ENCODE measurements at places on chromosomes 7 and 10.

GRCh38 chr7:147803151-147803550, 787.4 kb upstream of the C7orf33 start:
- no peak for DNase-seq

DNA sequence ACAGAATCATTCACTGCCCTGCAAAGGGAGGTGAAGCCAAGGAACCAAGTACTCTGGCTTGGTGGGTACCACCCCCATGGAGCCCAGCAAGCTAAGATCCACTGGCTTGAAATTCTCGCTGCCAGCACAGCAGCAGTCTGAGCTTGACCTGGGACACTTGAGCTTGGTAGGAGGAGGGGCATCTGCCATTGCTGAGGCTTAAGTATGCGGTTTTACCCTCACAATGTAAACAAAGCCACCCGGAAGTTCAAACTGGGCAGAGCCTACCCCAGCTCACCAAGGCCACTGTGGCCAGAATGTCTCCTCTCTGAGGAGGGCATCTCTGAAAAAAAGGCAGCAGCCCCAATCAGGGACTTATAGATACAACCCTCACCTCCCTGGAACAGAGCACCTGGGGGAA, 1050.0 kb upstream of the GHITM start:
- DNase-seq: no peak

GRCh38 chr10:89793649-89794254, 92.4 kb downstream of the KIF20B start:
- DNase-seq: no peak

GRCh38 chr7:54596747-54597146, 54.6 kb downstream of the VSTM2A start:
- DNase-seq: no peak

DNA sequence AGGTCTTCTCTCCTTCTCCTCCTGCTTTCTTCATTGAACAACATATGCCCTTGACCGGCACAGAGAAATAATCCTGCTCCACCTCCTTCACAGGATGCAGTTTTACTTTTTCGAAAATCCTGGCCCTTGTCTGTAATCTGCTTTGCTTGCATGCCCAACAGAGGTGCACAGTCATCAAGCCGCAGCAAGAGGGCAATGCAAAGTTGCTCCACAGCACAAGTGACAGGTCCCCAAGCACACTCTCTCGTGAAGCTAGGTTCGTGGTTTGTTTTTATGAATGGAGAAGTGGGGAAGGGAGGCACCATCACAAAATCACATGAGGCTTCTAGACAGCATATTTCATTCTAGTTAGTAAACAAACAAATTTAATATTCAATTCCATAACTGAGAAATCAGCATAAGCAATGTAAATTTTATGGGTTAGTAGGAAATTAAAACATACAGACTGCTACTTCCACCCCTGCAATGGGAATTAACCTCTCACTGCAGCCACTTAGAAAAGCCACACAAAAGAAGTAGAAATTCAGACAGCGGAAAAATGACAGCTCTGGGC, 178.8 kb downstream of the TPK1 start:
- DNase-seq: no peak

- DNase-seq: no peak
Observed at GRCh38 chr7:117171106-117171505, 151.8 kb downstream of the WNT2 start.

GRCh38 chr10:124739986-124740368, 4.2 kb downstream of the FAM53B start:
- DNase-seq: no peak

- DNase-seq: no peak
Observed at GRCh38 chr10:4399556-4399955, 426.5 kb upstream of the AKR1E2 start.

DNA sequence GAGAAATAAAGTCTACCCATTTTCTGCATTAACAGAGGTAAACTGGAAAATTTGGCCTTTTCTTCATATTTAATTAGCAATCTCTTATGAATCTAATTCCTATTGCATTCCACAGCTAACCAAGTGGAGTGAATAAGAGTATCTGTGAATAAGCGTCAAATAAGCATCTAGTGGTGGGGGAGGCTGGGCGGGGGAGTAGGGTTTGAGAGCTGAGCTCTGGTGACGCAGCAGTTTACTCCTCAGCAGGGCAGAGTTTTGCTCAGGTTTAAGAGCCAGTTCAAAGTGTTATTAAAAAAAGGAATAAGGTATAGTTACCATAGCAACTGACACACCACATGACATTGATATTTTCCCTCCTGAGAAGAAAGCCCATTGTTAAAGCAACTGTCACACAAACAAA, 1346.8 kb upstream of the CELF2 start:
- no peak for DNase-seq

DNA sequence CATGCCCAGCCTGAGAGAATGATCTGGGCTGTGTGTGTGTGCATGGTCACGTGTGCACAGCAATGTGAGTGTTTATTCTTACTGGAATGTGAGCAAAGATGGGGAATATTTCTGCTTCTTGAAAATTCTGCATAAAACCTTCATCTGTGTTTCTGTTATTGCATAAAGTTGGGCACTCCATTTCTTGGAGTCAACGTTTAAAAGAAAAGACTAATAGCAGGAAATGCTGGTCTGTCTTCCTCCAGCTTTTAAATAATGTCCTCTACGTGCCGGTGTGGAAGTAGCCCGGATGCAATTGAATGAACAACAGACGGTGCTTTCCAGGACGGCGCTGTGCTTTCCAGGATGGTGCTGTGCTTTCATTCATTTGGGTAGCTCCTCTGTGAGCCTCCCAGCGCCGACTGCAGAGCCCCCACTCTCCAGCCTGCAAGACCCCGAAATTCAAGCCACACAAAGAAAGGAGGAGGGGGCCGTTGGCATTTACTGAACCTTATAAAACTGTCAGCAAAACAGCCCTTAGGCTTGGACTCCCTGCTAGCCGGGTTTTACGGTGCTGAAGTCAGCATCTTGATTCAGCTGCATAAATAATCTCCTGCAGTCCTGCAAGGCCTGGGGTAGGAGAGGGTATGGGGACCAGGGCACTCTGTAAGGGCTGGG, 158.2 kb upstream of the PRKCQ start:
- no peak for DNase-seq

- no peak for DNase-seq
Observed at GRCh38 chr10:79248341-79249185, 98.7 kb upstream of the PPIF start.

- DNase-seq: peak; percentile 91
Observed at GRCh38 chr7:129825209-129825970, 127.4 kb downstream of the UBE2H start.

DNA sequence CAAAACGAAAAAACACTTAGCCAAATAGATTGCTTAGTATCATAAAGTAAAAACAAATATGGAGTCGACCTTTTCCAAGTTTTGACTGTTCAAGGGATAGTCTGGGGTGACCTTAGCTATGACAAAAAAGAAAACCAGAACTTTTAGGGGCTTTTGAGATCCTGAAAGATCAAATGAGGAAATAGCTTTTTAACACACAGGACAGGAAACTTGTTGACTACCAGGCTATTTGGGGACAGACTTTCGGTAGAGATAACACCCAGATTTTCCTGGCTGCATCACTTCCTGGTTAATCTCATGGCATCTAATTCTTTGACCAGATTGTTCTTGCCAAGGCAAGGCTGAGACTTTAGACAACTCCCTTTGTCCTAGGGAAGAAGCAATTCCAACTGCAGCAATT, 34.5 kb upstream of the EGR2 start:
- no peak for DNase-seq

- DNase-seq: no peak
Observed at GRCh38 chr10:72694476-72695369, 2.8 kb downstream of the MCU start.

- no peak for DNase-seq
Observed at GRCh38 chr7:149854611-149855360, 16.6 kb downstream of the ZNF862 start.

DNA sequence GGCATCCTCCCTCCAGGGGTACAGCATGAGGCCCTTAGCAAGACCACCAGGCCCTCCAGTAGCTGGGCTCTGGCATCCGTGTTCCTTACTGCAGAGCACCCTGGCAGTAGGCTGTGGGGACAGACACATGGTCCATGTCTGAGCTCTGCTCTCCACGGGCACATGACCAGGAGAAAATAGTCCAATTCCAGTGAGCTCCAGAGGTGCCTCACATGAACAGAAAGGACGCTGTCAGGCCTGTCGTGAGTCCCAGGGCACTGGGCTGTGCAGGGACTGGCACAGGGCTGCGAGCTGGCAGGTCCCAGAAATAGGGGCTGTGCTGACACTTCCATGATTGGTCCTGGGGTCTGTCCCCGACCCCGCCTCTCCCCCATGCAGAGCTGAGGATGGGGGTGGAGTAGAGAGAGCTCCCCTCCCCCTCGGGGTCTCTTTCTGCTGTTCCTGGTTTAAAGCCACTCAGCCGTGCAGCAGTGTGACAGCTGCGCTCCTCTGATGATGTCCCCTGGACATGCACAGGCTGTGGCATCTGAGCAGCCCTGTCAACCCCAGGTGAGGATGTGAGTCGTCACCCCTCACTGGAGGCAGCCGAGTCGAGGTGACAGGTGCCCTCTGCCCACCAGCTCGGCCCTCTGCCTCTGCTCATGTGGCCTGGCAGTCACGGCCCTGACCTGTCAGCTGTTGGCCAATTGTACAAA, 25.2 kb upstream of the ZNF488 start:
- DNase-seq: no peak

DNA sequence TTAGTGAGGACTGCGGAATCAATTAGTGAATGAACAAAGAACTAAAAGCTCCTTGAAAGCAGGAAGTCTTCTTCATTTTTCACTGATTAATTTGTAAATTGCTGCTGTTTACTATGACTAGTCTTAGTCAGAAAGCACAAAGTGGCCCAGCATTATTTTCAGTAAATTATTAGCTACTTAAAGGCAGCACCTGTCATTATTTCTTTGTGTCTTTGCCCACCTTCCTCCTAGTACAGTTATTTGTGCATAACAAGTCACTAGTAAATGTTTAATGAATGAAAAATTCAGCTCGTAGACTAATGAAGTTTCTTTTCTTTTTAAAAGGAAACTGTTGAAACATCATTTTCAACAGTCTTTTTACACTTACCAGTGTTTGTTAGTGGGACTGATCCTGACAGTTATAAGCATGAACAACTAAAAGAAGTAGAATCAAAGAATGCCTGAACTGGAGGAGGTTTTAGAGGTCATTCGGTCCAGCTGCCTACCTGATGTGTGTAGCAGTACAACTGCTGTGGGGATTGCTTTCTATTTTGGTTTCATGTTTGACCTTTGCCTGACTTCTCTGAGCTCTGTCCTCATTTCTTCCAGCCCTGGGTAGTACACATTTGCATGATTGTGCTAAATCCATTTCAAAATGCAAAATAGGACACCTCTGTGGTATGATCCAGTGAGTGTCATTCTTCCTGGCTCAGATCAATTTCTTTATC, 140.0 kb upstream of the PHYHIPL start:
- DNase-seq: no peak

GRCh38 chr7:148299350-148300276, 291.0 kb upstream of the C7orf33 start:
- DNase-seq: no peak

DNA sequence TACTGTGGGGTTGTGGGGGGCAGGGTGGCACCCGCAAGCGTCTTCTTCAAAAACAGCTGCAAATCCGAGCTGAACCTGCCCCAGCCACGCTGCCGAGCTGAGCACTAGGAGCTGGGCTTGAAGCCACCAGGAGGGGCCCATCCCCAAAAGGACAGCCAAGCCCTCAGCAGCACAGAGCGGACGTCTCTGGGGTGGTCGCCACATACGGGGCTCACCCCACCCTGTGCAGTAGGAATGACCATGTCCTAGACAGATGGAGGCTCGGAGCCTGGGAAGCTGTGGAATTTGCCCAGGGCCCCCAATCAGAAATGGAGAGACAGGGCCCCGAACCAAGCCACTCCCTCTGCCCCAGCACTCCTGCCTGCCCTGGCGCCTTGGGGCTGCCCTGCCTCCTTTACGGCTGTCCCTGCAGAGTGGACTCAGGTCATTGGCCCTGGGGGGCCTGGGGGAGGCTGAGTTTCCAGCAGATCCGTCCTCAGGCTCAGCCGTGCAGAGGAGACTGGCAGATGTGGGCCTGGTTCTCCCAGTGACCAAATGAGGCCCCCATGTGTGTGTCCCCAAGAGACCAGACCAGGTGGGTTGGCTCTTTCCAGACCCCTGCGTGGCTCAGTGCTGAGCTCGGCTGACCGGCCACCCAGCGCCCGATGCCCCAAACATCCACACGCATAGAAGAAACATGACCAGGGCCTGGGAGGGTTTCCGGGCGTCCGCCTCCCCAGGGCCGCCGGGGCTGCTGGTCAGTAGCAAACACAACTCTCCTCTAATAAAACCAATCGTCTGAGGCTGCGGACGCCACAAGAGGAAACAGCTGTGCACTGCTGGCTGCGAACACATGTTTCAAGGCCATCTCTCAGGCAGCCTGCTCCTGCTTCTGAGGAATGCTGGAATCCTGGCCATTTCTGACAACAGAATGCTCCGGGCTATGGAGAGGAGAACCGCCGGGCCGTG, 54.9 kb downstream of the PDGFA start:
- DNase-seq: no peak

DNA sequence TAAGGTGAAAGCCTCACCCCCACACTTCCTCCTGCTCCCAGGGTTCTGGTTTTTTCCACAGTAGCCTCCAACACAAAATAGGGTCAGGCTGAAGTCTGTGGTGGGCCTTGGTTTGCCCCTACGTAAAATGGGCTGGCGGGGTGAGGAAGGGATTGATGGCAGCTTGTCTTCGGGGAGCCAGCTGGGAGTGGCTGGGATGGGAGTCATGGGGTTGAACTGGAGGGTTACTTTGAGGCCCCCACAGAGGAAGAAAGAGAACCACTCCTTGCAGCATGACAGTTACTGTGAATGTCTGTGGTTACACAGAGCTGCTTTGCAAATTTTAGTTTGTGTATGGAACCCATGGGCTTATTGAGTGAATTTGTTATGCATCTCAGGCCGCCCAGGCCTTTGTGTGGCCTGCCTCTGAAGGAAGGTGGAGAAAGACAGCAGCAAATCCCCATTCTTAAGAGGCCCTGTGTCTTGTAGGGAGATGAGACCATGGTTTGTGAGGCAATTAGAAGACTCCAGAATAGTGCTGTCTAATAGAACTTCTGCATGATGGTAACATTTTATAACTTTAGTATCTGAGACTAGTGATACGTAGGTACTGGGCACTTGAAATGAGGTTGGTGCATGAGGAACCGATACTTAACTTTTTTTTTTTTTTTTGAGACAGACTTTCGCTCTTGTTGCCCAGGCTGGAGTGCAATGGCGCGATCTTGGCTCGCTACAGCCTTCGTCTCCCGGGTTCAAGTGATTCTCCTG, 8.1 kb downstream of the TRIM8 start:
- no peak for DNase-seq

GRCh38 chr10:49558190-49558589, 19.3 kb upstream of the ERCC6 start:
- DNase-seq: no peak

Data from activated CD8-positive, alpha-beta memory T cell treated with anti-CD3 and anti-CD28 coated beads for 1 hour (primary cell).